ENCODE measurements at places on chromosomes 2 and 18.
A peak's percentile ranks its signal among the peaks of the same experiment; 100 is the strongest.

DNA sequence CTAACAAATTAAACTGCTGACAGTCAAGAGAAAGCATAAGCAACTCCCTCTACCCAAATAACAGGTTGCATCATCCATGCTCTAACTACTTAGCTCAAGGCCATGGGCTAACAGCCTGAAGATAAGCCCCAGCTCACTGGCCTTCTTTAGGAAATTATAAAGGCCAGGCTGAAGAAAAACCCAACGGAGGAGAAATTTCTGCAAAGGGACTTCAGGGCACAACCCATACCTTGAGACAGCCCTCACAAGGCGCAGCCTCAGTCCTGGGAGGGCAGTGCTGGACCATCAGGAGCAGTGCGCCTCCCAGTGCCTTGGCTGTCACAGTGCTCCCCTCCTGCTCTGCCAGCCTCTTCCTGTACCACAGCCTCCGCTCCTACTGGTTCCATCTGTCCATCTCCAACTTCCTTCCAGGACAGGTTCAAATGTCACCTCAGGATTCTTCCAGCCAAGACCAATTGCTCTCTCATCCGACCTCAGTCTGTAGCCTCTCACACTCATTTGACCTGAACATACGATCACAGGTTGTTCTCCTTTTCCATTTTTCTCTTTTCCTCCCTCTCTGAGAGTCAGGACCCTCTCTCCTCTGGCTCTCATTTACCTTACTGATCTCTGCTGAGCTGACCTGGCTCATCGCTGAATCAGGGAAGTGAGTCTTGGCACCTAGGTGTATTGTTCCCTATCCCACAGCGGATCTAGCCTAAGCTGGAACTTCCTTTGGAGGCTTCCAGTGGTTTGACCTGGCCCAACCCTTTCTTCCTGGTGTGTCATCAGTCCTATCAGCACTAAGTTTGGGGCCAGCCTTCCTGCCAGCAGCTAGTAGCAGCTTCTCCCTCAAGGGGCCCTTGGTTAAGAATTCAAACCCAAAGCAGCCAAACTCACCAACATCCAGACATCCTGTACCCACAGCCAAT is 1.9 kb downstream of the MCFD2 start:
- no peak for DNase-seq

DNA sequence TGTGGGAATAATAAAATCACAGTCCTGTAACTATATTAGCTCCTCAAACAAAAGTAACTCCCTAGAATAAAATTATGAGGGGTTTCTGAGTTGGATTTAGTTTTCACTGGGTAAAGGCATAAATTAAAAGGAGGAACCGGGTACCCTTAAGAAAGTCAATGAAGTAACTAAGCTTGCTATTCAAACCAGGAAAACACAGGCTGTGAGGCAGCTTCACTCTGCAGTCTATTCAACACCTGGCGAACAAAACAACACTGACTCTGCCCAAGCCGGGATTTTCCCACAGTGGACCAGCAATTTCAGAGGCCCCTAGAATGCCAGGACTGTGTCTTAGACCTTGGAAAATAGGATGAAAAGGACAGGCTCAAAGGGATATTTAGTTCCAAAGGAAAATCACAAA is 24.6 kb upstream of the CREB1 start:
- DNase-seq, result no peak

- DNase-seq, result no peak
Measured at GRCh38 chr18:42264497-42264896, 309.5 kb downstream of the PIK3C3 start.

DNA sequence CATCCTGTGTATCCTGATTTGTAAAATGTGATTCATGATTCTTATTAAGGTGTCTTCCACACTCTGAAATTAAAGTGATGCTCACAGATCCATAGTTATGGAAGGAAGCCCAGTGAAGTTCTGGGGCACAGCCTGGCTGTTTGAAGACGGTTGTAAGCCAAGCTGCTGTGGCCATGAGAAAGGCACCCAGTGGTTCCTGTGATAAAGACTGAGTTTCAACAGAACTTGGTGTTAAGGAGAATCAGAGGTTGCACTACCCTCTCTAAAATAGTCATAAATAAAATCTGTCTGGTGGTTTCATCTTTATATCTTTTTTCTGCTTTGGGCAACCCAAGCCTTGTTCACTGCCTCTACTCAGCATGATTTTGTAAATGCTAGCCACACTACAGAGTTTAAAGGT is 32.2 kb upstream of the SPOPL start:
- DNase-seq, result no peak

- no peak for DNase-seq
Measured at GRCh38 chr2:101116841-101117552, 34.2 kb downstream of the TBC1D8 start.

GRCh38 chr2:159798376-159798725 is 343 bp upstream of the CD302 start:
- no peak for DNase-seq

- DNase-seq, result no peak
Measured at GRCh38 chr2:42169874-42170521, 845 bp downstream of the EML4 start.

DNA sequence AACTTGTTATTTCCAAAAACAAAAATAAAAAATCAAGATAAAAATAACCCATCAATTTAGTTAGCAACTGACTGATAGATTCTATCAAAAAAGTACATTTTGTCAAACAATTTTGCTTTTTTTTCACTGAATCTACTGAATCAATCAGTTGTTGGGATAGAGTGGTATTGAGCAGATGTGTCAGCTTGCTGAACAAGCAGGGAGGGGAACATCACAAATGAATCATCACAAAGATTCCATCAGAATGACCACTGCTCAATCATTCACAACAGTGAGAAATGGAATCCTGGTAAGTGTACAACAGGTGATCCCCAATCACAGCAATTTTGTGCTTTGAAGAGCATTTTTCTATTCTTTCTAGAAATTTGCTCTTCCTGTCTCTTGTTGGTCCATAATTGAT is 12.3 kb upstream of the SLC14A2 start:
- no peak for DNase-seq

GRCh38 chr2:105934467-105934866 is 189.8 kb downstream of the NCK2 start:
- DNase-seq, result no peak

GRCh38 chr2:50116096-50117010 is 915.6 kb downstream of the NRXN1 start:
- no peak for DNase-seq

DNA sequence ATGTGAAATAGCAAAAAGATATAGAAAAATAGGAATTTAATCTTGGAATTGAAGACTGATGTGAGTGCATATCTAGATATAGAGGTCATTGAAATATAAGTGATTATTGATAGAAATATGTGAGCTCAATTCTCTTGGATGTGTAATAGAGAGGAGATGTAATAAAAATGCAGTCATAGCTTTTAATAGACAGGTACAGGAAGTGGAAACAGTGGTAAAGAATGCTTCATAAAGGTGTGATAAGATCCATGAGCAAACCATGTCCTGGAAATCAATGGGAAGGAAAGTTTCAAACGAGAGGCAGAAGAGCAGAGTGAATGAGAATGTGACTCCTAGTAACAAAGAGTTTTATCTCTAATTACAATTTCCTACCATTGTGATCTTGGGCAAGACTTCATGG is 634.7 kb upstream of the ZNF804A start:
- DNase-seq, result no peak

- no peak for DNase-seq
Measured at GRCh38 chr2:207143215-207144172, 22.3 kb downstream of the KLF7 start.

GRCh38 chr18:3266062-3266608 is 4.2 kb downstream of the MYL12B start:
- DNase-seq, result no peak

GRCh38 chr2:166031054-166031453 is 77.5 kb upstream of the TTC21B start:
- DNase-seq, result no peak

DNA sequence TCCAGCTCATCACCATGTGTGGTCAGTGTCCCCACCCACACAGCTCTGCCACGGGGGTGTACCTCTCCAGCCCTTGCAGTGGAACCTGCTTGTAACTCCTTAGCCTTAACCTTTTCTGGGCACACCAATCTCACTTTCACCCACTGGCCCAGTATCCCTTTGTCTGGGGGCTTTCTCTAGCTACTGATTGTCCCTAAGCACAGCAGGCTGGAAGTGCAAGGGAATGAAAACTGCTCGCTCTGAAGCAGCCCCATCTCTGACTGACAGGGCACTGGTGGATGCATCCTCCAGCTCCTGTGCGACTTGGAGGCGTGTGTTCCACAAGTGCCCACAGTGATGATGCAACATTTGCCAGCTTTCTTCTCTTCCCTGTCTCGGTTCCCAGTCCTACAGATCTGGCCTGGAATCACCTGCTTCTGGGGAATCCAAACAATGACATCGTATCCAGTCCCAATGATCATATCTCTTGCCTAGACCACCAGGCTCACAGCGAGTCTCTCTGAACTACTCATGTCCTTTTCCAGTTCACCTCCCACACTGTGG is 33.6 kb downstream of the SCTR start:
- no peak for DNase-seq

GRCh38 chr2:85712849-85713612 is 18.9 kb downstream of the GNLY start:
- DNase-seq, result no peak

DNA sequence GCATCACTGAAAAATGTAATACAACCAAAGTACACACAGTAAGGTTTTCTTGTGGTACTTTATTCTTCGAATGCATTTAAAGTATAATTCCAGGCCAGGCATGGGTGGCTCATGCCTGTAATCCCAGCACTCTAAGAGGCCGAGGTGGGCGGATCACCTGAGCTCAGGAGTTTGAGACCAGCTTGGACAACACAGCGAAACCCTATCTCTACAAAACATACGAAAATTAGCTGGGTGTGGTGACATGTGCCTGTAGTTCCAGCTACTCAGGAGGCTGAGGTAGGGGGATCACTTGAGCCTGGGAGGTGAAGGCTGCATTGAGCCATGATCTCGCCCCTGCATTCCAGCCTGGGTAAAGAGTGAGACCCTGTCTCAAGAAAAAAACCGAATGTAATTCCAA is 3.9 kb upstream of the TTC39C start:
- DNase-seq, result no peak

- DNase-seq, result no peak
Measured at GRCh38 chr2:77007686-77008085, 514.5 kb downstream of the LRRTM4 start.

- DNase-seq, result no peak
Measured at GRCh38 chr2:203646266-203646864, 60.1 kb upstream of the CD28 start.

DNA sequence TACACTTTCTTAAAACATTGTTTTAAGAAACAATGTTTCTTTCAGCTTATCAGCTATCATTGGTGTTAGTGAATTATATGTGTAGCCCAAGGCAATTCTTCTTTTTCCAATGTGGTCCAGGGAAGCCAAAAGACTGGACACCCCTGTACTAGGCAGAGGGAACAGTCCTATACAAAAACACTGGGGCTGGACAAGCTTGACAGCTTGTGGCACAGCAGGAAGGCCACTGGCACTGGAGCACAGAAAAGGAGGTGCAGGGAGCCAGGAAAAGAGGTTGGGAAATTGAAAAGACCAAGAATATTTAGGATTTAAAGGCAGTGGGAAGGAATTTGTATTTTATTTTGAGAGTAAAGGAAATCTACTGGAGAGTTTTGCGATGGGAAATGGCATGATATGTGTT is 47.7 kb downstream of the SRD5A2 start:
- no peak for DNase-seq

GRCh38 chr2:232473467-232473890 is 14.2 kb downstream of the ECEL1 start:
- DNase-seq, result peak; percentile 58

GRCh38 chr2:239188536-239188935 is 212.3 kb downstream of the HDAC4 start:
- DNase-seq, result no peak

DNA sequence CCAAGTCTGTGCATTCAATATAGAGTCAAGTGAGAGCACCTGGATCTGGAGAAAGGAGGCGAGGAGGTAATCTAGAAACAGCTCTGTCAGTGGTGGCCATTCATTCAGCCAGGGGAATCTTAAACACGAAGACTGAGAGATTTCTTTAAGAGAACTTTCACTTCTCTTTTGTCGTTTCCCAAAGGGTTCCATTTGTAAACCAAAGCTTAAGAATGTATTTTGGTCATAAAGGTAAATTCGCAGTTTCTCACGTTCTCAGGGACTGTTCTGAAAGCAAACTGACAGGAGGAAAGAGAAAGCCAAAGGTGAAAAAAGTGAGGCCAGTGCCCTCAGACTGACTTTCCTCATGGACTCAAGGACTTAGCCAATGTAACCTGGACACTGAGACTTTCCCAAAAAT is 513.5 kb downstream of the CMPK2 start:
- no peak for DNase-seq

GRCh38 chr2:240558236-240558761 is 511 bp upstream of the ANKMY1 start:
- DNase-seq, result no peak

- no peak for DNase-seq
Measured at GRCh38 chr18:10743766-10744165, 217.9 kb downstream of the NAPG start.

- DNase-seq, result no peak
Measured at GRCh38 chr2:207897541-207898353, 127.6 kb downstream of the PLEKHM3 start.

- DNase-seq, result no peak
Measured at GRCh38 chr2:173623438-173624319, 269.0 kb downstream of the CDCA7 start.

GRCh38 chr2:136342138-136342537 is 224.2 kb upstream of the CXCR4 start:
- DNase-seq, result no peak

GRCh38 chr2:102915128-102915527 is 153.3 kb downstream of the TMEM182 start:
- DNase-seq, result no peak

DNA sequence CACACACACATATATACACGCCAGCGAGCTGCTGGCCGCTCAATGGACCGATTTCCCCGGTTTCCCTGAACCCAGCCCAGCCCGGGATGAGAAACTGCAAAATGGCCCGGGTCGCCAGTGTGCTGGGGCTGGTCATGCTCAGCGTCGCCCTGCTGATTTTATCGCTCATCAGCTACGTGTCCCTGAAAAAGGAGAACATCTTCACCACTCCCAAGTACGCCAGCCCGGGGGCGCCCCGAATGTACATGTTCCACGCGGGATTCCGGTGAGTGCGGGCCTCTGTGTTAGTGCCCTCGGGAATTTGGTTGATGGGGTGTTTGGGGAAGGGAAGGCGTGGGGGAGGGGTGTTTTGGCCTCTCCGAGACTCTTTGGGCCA is 392 bp downstream of the ST8SIA3 start:
- peak; percentile 12 for DNase-seq

- DNase-seq, result no peak
Measured at GRCh38 chr2:47238638-47239037, 83.5 kb upstream of the STPG4 start.

DNA sequence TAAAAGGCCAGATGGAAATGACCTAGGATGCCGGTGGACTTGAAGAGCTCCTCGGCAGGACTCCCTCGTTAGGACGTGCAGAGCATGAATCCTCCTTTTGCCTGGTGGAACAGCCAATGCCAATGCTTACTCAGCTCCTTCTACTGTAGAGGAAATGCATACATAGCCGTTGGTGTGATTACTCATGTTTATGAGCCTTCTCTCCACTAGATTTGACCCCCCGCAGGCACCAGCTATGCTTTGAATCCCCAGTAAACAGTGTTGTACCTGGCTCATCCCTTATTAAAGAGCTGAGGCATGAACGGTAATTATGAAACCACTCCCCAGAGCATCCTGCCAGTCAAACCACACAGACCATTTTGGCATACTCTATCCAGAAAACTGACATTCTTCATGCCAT is 172.8 kb downstream of the ANTXR1 start:
- DNase-seq, result no peak

- DNase-seq, result no peak
Measured at GRCh38 chr2:73269686-73270465, 14.4 kb downstream of the FBXO41 start.
